ENCODE measurements at places on chromosomes 5 and 9. TPM values are rescaled to one million over a fixed set of nuclear protein-coding genes. Genes with fewer than 3 reads are reported as not detected.

GRCh38 chr5:13878357-13878756 is 66.1 kb downstream of the DNAH5 start:
- DNase-seq: no peak

DNA sequence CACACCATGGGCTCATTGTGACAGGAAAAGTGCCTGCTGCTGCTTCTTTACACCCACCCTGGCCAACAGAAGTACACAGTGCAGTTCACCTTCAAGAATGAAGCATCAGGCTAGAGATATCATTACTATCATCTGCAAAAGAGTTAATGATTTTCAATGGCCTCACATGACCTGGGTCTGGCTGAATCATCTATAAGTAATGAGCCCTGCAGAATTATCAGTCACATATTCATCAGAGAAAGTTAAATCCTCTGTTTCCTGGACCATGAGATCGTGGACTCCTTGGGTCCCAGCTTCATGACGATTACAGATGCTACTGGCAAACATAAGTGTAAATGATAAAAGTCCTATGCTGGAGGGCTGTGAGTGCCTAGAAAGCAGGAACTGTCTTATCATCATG is 8.3 kb downstream of the BAG1 start:
- no peak for DNase-seq

DNA sequence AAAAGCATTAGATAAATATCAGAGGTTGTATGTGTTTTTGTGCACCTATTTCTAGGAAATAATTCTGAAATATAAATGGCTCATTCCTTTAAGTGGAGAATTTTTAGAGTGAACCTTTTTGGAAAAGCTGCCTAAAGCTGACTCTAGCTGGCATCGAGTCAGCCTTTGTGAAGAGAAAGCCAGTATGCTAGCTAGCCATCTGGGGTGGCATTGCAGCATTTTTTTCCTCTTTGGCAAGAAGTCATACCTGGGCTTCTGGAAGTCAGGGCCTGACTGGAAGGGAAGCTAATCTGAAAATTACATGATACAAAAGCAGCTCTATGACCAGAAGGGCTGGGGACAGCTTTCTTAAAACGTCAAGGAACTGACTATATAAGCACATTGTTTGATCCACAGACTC is 19.7 kb downstream of the ANP32B start:
- DNase-seq: no peak

GRCh38 chr5:95379133-95379532 is 12.0 kb upstream of the FAM81B start:
- no peak for DNase-seq

GRCh38 chr9:13209498-13209897 is 70.0 kb downstream of the MPDZ start:
- no peak for DNase-seq

SLC46A2 gene
- not detected for total RNA-seq

RLN1 gene
- total RNA-seq: not detected
